Stimulated activated CD4-positive, alpha-beta T cell treated with anti-CD3 and anti-CD28 coated beads, Interleukin-1b, Interleukin-23, amount 100 ng/mL, for 1 hour (primary cell): ENCODE measurements at places on chromosomes 3 and 15.

DNA sequence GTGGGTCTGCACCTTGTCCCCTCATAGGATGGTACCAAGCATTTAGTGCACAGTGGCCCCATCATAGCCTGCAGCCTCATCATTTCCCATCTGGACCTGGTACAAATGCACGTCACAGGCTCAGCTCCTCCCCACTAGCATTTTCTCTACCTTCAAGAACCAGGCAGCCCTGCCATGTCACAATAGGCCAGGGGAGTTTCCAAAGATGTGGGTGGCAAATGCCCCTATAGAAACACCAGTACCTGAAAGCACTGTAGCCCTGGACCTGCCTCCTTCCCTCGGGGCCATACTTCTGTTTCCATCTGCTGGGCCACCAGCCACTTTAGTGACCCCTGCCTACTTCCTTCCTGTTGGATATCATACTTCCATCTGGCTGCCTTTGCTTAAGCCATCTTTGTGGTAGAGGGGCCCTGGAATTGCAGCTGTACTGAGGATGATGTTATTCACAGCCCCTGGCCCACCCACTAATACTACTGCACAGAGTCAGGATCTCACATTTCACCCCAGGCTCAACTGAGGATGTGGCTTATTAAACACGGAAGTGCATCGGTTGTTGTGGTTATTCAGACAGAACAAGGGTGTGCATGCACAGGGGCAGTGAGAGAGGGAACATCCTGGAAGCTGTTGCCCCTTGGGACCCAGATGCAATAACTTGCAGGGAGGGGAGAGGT lies 3.8 kb downstream of the TCTA start:
- peak; percentile 7 for DNase-seq

DNA sequence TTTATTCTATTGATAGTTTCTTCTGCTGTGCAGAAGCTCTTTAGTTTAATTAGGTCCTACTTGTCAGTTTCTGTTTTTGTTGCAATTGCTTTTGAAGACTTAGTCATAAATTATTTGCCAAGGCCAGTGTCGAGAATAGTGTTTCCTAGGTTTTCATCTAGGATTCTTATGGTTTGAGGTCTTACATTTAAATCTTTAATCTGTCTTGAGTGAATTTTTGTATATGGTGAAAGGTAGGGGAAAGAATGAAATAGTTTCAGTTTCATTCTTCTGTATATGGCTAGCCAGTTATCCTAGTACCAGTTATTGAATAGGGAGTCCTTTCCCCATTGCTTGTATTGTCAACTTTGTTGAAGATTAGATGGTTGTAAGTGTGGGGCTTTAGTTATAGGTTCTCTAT lies 10.6 kb upstream of the GCSAM start:
- DNase-seq, result no peak

GRCh38 chr15:68040144-68040543 lies 14.0 kb upstream of the PIAS1 start:
- no peak for DNase-seq

DNA sequence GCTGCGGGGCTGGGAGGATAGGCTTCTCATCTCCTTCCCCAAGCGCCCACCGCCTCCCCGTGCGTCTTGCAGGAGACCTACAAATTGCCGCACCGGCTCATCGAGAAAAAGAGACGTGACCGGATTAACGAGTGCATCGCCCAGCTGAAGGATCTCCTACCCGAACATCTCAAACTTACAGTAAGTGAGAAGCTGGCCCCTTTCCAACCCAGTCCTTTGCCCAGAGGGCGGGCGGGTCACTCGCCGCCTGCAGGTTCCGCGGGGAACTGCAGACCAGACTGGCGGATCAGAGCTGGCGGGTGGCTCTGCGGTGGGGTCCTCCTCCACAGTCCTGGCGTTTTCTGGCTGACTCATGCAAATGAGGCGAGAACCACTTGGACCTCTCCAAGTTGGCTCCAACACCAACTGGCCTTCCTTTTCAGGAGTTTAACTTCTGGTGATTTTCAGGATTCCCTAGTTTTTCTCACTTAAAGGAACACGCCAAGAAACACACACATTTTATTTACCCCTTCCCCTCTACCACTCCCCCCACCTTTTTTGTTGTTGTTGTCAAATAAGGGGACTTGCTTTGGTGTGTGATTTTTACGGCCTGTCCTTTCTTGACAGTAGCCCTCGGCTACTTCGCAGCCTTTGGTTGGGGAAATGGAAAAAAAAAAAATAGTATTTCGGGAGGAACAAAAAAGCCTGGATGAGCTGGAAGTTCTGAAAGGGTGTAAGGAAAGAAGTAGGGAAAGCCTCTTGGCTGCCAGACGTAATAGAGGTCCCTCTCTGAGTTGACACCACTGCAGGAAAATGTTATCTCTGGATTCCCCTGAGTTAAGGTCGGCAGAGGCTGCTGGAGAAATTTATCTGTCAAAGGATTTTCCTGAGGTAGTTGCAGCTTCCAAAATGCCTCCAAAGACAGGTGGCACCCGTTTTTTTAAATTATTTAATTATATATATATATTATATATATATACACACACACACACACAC lies 1.3 kb downstream of the BHLHE40 start:
- peak; percentile 79 for DNase-seq

DNA sequence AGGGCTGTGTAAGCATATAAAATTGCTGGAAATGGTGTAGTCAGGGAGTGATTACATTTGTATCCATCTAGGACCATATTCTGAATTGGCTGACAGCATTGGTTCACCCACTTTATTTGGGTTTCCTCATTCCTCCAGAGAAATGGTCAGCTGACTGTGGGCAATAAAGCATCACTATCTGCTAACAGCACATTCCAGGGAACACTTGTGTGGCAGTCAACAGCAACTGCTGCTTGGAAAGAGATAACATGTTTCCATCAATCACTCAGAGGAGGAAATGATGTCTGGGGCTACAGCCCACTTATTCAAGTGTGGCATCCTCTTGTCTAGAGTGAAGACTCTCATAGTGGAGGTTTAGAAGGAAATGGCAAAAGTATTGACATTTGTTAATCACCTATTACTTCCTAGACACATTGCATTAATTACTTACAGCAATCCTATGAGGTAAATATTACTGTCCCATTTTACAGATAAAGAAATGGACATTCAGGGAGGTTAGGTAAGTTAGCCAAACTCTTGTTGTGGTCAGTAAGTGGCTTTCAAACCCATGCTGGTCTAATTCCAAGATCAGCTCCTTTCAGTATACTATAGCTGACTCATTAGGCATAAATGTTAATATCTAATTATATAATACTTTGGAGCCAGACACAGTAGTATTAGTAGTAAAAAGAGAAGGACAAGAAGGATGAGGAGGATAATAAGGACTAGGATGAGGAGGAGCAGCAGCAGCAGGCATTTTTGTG lies 247.8 kb downstream of the ALCAM start:
- no peak for DNase-seq

DNA sequence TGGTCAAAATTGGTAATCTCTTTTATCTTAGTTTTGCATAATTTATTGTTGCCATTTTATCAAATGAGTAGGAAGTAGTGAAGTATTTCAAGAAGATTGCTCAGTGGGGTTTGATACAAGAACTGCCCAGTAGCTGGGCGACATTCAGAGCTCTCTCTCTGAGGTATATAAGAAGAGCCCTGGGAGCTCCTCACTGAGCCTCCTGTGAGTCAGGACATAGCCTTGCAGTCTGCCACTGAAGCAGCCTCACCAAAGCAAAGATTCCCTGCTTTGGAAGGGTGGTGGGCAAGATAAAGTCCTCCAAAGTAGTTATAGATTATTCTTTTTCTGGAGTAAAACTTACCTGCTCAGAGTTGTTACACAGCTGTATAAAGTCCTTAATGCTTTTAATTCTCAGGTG lies 26.1 kb downstream of the SKIL start:
- no peak for DNase-seq

DNA sequence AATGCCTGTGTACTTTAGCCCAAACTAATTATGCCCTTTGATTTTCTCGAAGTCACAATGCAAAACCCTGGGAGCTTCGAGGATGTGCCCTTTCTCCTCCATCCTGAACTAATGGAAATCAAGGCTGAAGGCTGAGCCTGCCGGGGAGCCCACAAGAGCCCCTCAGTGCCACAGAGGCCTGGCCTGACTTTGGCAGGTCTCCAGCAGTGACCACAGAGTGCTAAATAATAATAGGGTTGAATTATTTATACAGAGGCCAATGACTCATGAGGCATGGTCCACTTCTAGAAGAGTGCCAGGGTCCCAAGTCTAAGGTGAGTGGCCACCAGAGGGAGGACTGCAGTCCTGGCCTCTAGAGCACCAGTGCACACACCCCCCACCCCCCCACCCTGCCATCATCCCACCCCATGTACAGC lies 19.1 kb upstream of the GLCE start:
- DNase-seq, result no peak

DNA sequence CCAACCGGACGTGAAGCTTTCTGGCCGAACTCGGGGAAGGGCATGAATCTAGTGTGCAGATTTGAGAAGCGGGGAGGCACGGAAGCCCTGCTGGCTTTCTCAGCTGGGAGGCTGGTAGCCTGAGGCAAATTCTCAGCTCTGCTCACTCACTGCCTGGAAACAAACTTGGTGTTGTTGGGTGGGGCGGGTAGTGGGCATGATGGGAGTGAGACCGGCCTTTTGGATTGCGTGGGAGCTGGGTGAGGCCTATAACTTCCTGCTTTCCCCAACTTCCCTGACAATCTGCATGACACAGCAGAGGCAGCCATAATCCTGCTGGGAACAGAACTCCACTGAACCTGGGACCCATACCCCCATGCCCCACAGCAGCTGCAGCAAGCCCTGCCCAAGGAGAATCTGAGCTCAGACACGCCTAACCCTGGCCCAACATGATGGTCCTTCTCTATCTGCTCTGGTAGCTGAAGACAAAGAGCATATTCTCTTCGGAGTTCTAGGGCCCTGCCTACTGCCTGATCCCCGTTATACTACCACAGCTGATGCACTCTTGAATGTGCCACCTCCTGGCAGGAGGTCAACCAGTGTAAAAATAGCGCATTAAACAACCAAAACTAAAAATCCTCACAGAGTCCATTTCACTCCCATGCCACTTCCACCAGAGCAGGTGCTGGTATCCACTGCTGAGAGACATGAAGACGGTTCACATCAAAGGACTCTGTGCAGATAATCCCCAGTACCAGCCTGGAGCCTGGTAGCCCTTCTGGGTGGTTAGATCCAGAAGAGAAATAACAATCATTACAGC lies 44.7 kb downstream of the CEP70 start:
- DNase-seq, result no peak

GRCh38 chr3:192887701-192888100 lies 30.0 kb downstream of the MB21D2 start:
- DNase-seq, result no peak

DNA sequence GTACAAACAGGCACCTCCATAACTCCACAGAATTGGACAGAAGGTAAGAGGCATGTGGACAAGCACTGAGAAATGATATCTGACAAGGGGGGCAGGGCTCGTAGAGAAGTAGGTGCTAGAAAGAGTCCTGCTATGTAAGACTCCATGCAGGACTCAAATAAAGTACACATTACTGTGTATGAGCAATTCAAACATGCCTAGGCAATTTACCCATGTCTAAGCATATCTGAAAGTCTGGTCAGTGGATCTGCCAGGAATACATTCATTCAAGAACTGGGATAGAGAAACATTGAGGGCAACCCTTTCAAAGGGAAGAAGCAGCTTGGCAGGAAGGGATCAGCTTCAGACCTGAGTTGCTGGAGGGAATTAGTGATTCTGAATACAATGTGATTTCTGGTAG lies 174.1 kb upstream of the MCTP2 start:
- no peak for DNase-seq

GRCh38 chr3:157409516-157409915 lies 27.1 kb upstream of the PTX3 start:
- no peak for DNase-seq
